ENCODE measurements at places on chromosomes 12 and 14.

GRCh38 chr14:23030936-23031335 is 3.8 kb downstream of the PSMB5 start:
- no peak for DNase-seq

DNA sequence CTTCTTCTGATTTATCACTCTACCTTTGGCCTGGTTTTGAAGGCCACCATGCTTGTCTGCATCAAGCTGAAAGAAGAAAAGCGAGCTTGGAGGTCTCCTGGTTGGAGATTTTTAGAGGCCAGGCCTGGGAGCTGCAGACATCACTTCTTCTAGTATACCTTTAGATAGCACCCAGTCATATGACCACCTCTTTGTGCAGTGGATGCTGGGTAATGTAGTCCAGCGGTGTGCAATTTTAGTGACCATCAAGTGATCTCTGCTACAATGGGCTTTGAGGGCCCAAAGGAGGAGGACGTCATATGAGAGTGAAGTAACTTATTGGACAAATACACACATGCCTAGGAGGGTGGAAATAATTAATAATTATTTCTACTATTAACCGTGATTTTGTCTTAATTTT is 15.2 kb upstream of the WNT5B start:
- DNase-seq: no peak

- DNase-seq: no peak
These were observed 17.8 kb upstream of the PDE3A start for GRCh38 chr12:20350495-20350894.

GRCh38 chr12:71431991-71432390 is 7.6 kb upstream of the LGR5 start:
- no peak for DNase-seq

DNA sequence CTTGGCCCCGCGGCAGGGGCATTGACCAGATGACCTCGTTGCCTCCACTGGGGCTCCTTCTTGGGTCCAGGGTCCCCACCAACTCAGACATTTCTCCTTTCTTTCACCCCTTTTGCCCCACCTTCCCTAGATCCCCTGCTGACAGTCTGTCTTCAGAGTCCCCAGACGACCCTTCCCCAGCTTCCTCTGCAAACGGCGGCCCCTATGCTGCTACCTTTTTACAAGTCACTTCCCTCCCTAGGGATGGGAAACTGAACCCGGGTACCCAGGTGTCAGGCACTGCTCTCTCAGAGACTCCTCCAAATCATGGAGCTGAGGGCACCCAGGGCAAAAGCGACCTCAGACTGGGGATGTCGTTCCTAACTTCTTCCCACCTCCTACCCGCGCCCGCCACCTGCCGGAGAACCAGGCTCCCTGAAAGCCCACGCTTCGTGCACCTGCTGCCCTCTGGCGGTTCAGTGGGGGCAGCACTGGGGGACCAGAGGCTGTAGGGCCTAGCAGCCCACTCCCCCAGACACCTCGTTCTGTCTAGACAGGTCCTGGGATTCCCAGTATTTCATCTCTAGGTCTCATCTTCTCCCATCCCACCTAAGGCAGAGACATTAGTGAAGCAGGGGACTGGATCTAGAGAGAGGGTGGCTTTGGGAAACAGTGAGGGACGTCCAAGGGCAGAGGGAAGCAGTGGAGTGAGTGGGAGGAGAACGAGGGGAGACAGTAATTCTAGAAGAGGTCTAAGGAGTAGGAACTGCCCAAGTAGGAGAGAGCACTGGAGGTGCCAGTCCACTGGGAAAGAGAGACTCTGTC is 4.9 kb downstream of the ZNF385A start:
- DNase-seq: peak; percentile 78

DNA sequence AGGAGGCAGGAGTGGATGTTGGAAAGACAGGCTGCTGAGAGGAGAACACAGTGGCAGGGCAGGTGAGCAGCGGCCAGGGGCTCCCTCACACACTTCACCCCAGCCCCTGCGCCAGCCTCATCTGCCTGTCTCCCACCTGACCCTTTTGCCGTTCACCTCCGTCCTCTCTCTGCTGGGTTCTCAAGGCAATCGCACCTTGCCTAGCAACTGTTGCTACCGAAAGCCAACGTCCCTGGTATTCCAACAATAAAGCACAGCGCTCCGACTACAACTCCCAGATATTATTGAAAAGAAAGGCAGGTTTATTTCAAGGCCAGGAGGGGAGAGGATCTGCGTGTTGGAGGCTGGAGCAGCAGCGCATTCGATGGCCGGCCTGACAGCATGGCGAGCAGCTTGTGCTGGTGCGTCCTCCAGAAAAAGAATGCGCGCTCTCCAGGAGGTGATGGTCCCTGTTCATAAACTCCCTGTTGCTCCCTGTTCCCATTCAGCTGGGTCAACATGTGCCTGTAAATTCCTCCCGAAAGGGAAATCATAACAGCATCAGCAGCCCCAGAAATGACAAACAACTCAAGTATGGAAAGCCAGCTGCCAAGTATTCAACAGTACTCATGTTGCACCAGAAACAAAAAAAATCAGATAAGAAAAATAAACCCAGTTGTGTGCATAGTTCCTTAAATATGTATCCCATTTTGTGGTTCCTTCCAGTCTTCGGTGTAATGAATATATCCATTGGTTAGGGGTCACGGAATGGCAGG is 153.0 kb upstream of the DIO3 start:
- DNase-seq: no peak

DNA sequence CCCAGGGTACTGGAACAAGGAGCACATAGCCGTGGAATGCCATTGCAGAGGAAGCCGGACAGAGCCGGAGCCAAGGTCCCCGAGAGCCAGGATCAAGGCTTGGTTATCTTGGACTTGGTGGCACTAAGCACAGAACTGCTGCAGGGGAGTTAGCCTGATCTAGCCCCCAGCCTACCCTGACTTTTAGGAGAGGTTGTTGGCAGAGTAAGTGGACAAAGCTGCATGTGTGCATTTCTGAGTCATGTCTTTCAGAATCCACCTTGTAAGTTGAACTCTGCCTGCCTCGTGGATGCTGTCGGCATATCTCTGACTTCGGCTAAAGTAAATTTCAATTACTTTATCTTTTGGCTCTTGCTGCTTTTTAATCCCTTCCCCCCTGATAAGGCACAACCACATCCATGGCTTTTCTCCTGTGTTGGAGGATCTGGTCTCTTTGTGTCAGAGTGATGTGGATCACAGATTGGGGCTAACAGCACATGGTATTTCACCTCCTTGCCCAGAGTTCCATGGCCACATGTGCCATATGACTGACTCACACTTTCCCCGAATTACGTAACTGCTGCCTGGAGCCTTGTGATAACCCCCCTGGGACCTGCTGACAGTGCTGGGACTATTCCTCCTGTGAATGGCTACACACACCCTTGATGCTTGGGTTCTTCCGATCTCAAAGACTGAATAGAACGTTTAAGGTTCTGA is 240.3 kb downstream of the EMP1 start:
- no peak for DNase-seq

- DNase-seq: no peak
These were observed 233.4 kb downstream of the SPTSSA start for GRCh38 chr14:34228650-34228976.

DNA sequence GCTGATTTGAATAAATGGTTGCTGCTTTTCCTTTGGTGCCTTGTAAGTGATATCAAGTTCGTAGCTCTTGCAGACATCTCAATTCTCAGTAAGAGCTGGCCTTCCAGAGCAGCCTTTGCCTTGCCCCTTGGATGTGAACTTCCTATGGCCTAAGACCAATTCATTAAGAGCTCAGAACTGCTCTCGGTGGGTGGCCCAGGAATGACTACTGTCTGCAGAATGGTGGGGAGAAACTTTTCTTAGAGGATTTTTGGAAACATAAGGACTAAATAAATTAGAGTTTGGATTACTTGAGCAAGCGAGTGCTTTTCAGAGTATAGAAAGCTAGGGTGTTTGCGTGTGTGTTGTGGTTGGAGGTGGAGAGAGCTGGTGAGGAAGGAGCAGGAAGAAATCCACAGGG is 306.4 kb upstream of the TBX3 start:
- no peak for DNase-seq

DNA sequence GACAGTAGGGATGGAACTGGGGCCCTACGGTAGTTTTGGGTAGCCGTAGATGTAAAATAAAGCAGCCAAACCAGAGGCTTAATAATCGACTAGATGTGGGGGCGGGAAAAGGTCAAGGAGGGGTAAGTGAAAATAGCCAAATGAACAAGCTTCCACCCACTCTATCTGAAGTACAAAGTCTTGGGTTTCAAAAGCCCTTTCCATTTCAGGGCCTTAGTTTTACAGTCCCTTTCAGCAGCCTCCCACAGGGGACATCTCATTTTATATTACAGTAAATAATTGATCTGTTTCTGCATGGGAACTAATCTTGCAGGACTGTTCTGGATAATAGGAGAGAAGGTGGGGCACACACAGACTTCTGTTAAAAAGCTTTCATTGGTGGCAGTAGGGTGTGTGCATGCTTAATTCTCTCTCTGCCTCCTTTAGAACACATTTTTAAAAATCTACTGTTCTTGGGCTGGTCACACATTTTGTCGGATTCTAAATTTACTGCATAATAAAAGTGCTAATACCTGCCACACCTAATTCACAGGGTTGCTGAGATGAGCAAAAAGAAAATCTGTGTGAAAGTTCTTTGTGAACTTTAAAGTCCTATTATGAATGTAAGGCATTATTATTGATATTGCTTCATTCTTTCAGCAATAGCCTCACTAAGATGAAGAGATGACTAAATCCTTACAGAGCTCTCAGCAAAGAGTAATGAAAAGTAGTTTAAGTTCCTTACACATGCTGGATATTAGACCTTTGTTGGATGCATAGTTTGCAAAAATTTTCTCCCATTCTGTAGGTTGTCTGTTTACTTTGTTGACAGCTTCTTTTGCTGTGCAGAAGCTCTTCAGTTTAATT is 104.6 kb downstream of the ITPR2 start:
- DNase-seq: no peak

GRCh38 chr12:92737855-92738850 is 35.4 kb downstream of the PLEKHG7 start:
- DNase-seq: no peak

DNA sequence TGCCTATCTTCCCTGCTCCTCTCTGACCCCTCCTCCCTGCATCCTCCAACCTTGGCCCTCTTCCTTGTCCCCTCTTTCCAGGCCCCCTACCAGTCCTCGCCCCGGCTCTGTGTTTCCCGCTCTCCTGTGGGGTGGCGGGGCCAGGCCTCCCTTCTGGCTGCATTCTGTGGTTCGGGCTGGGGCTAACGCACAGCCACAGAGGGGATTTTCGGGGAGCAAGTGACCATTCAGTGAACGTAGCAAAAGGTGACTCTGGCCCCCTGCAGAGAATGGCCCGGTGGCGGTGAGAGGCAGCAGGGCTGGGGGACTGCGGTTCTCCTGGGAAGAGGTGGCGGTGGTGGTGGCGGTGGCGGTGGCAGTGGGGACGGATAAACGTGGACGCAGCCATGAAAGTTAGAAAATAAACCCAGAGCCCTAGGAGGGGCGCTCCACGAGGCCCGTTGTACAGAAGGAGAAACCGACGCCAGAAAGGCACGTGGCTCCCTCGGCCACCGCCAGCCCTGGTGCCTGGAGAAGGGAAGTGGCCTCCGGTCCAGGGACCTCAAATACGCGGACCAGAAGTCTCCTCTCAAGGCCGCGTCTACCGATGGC is 269.6 kb downstream of the ADGRD1 start:
- no peak for DNase-seq

DNA sequence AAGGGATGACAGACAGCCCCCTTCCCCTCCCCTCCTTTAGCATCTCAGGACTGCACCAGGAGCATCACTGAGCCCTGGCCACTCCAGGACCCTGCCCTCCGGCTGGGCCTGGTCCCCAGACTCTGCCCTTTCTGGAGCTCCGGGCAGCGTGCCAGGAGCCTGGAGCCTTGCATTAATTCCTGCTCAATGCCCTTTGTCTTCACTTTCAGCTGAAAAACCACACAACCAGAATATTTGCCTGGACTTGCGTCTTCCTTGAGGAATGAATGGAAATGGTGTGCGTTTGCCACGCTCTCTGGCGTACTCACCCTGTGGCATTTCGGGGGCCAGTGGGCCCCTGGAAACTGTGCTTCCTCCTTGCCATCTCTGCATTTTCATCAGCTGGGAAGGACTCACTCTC is 8.5 kb upstream of the RFLNA start:
- no peak for DNase-seq

DNA sequence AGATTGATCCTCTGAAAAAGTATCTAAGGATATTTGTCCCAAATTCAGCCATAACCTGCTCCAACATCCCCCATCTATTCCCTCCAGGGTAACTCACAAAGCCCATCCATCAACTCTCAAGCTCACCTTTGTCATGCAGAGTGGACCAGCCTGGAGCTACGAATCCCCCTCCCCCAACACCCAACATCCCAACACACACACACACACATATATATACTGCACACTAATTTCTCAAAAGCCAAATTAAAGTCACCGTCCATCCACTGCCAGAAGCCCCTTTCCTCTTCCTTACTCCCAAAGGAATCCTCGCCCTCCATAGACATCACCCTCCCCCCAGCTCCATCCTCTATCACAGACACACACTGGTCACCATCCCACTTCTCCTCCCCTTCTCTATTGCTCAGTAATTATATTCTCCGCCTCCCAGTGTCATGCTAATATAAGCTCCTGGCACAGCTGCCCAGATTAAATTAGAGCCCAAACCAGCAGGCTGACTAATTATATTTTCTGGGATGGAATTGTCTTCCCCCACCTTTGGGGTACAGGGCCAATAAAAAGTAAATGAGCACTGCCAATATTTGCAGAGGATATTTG is 13.5 kb upstream of the TESPA1 start:
- no peak for DNase-seq

DNA sequence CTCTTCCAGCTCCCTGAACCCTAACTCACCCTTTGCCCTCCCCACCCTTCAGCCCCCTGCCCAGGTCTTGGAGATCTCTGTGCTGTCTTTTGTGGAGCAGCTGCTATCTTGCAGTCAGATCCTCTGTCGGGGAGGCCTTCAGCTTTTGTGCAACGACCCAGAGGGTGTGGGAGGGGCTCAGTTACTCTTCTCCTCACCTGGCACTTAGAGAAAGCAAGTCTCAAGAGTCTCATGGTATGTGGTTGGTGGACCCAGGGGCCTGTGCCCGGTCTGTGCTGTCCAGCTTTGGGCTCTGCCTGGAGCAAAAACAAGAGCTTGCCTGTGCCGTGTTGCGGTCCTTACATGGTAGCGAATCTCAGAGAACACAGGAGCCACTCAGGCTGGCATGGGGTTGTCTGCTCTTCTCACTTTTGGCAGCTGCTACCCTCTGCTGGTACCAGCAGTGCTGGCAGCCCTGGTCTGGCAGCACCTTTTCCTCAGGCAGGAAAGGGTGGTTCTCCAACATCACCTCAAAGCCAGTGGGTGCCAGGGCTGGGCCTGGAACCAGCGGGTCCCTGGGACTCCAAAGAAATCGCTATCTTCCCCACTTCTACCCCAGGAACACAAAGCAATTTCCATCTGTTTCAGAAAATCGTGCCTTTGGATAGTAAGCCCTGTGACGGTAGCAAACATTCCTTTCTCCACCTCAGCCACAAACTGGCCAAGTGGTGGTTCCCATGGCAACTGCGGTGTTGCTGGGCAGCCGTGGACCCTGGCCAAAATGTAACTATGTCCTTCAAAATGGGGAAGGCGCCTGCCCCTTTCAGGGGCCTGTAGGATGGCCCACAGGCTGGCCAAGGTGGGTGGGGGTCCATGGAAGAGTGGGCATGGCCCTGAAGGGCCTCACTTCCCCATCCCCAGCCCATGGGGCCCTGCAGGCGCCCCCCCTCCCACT is 90.0 kb downstream of the RIN3 start:
- no peak for DNase-seq
